ENCODE measurements at places on chromosomes 6 and 20.

DNA sequence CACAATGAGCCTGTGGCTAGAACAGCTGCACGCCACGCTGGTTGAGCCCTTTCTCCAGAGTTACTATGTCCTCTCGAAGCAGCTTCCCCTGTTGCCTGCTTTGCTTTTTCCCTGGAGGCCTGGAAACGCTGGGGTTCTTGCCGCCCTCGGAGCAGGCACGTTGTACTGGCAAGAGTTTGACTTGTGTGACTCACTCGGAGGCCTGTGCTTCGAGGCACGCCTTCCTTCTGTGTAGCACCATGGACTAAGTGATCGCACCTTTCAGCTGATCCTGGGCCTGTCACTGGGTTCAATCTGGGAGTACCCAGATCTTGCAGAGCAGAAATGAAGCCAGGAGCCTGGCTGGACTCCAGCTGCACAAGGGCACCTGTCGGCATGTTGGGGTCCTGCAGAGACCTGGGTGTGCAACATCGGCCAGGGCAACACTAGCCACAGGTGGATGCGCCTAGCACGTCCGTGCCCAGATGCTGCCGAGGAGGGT, 5.2 kb downstream of the INSM1 start:
- ATAC-seq, result no peak

GRCh38 chr6:116010386-116010785, 50.3 kb downstream of the FRK start:
- no peak for ATAC-seq

- ATAC-seq, result no peak
Observed at GRCh38 chr20:24048024-24048611, 59.5 kb upstream of the GGTLC1 start.

DNA sequence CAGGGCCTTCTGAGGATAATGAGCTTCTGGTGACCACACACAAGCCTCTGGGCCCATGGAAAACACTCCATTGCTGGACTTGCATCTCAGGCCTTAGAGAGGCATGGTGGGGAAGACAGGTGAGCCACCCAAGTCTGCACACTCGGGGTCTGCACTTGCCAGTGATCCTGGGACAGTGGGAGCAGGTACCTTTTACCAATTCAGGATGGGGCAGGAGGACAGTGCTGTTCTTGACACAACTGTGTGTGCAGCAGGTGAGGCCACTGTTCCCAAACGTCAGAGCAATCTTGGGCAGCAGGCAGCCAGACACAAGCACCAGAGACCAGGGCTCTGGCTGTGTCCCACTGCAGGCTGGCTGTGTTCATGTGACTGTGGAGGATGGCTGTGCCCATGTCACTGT, 221.3 kb downstream of the ERMARD start:
- no peak for ATAC-seq

DNA sequence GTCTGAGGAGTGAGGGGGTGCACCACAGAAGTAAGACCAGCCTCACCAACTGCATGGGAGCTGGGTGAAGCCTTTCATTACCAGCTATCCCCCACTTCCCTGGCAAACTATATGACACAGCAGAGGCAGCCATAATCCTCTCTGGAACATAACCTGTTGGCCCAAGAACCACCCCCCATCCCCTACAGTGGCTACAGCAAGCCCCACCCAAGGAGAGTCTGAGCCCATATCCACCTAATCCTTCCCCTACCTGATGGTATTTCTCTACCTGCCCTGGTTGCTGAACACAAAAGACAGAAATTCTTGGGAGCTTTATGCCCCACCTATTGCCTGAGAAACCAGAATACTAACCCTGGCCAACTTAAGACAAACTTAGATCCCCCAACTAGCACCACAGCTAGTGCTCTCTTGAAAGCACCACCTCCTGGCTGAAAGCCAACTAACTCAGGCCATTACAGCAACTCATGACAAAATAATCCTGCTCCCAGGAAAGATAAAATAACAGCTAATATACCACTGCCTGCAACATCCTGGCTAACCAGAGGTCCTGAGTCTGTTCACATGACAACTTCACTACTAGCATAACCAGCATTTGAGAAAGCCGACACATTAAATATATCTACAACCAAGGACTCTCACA, 11.2 kb downstream of the RNGTT start:
- ATAC-seq, result no peak

DNA sequence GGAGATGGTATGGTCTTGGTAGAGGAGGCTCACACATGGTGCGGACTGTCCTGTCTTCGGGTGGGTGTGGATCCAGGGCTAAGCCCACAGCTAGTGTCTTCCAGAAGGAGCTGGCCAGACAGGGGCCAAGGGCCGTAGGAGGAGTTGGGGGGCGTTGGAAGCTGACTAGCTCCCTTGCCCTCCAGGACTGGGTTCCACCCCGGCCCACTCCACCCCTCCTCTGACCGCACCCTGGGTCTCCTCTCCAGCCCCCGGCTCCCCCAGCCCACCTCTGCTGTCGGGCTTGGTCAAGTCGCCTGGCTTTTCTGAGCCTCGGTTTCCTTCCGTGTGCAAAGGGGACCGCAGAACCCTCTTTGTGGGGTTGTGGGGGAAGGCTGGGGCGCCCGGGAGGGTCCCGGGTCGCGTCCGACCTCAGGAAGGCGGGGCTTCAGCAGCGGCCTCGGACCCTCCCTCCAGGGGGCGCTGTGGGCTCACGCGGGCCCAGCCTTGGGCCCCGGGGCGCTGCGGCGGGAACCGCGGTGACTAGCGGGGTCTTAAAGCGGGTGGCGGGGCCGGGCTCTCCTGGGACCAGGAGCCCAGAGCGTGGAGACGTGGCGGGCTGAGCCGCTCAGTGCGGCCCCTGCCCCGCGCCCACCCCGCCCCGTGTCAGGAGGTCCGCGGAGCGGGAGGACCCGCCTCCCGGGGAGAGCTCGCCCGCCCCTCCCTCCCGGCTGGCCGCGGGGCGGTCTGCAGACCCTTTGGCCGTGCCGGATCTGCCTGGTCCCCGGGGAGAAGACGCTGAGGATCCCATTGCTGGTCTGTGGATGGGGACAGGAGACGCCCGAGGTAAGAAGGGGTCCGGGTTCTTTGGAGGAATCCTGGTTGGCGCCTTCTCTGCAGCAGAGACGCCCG, 5.4 kb downstream of the NPBWR2 start:
- ATAC-seq, result peak; percentile 85

Data from SK-N-SH treated with all-trans-retinoic acid at 6 μM for 48 hours (cell line).